GM12891 (cell line): ENCODE measurements at places on chromosomes 16 and 17.

DNA sequence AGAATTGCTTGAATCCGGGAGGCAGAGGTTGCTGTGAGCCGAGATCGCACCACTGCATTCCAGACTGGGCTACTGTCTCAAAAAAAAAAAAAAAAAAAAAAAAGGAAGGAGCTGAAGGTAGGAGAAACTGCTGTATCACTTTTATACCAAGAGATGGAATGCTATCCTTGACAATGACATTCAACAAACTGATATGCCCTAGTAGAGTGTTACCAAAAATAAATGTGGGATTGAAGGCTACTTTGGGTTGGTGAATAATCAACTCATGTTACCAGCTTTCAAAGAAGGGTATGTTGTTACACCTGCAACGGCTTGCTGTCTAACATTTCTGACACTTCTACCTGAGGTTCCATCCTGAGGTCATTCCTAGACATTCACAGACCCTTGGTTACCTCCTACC lies 84.9 kb downstream of the TEX14 start:
- no peak for DNase-seq

DNA sequence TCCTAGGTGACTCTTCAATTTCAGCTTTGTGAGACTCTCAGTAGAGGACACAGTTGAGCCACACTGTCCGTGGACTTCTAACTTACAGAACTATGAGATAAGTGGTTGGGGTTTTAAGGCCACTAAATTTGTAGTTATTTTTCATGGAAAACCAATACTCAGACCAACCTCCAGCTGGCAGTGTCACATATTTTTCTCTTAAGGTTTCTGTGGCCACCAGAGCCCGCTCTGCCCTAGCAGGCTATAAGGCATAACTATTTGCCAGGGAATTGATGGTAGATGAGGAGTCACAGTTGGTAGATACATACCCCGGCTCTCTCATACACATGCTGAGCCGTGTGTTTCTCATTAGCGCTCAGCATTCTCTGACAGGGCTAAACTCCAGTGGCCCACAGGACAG lies 336.8 kb upstream of the MON1B start:
- DNase-seq = no peak

GRCh38 chr16:21526923-21527807 lies 72.2 kb upstream of the METTL9 start:
- no peak for DNase-seq

DNA sequence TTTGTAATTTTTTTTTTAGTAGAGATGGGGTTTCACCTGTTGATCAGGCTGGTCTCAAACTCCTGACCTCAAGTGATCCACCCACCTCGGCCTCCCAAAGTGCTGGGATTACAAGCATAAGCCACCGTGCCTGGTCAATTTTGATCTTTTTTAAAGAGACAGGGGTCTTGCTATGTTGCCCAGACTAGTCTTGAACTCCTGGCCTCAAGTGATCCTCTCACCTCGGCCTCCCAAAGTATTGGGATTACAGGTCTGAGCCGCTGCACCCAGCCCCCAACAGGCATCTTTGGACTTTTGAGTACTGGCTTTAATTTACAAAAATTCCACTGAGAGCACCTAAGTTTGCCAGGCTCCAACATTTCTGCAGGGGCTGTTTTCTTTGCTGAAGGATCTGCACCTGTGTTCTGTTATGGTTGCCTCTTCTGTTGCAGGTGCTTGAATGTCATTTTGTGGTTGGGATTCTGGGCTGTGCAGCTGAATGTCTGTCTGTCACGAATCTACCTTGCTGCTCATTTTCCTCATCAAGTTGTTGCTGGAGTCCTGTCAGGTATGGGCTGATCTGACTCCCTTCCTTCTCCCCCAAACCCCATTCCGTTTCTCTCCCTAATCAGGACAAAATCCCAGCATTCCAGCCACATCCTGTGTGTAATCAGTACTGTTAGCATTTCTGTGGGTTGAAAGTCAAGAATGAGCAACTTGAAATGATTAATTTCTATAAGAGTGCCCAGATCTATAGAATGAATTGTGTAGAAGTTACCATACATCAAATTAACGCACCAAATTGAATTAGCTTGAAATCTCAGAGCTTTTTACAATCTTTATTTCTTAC lies 8.5 kb downstream of the G6PC1 start:
- DNase-seq = no peak

DNA sequence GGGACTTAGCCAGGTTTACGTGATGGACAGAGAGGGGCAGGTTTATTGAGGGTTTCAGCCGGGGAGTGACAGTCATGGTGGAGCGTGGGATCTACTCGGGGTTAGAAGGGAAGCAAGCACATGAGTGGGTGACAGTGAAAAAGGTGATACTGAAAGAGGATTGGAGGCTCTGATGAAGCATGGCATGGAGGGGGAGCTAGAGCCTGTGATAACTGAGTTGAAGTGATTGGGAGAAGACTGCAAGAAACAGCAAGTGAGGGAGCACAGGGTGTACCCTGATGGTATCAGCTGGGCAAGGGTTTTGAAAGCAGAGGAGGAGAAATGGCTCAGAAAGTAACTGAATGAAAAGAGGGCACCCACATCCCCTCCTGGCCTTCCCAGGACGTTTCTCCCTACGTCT lies 6.7 kb upstream of the KSR1 start:
- DNase-seq = no peak

DNA sequence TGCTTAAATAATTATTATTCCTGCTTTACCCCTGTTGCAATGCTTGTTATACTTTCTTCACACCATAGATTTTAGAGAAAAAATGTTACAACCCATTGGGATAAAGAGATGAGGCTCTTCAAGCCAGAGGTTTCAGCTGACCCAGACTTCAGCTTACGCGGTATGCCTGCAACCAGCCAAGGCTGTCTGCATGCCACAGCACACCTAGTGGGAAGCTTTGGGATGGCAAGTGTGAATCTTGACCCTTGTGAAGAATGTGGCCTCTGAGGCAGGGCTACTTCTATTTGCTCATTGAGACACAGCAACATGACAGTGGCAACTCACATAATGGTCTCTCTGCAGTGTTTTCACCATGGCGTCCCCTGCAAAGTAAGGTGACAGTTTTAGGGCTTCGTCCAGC lies 193.9 kb upstream of the PIRT start:
- DNase-seq = no peak

GRCh38 chr17:77312786-77313599 lies 172.2 kb downstream of the SEC14L1 start:
- no peak for DNase-seq

DNA sequence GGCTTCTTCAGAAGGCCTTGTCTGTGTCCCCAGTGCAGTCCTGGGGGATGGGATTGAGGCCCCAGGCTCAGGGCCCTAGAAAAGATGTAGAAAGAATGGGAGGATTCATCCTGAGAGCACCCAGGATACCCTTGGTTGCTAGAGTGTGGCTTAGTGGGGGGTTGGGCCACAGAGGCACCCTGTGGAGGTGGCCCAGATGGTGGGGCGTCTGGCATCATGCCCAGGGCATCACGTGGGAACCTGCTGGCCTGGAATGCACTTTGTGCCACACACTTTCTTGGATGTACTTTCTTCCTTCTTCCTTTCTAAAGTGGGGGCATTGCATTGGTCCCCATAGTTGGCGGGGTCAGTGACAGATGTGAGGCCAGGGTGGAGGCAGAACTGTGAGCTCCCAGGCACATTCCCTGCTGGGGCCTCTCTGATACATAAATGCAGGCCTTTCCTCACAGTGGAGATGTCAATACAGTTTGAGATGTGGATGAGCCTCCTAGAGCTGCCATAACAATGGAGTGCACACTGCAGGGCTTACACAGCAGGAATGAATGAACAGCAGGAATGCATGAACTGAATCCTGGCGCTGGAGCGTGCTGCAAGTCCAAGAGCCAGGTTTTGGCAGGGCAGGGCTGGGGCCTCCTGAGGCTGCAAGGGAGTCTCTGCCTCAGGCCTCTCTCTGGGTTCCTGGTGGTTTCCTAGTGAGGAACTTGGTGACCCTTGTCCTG lies 43.3 kb downstream of the MGAT5B start:
- DNase-seq = no peak

- DNase-seq = no peak
These were observed 698 bp downstream of the ACBD4 start for GRCh38 chr17:45135978-45136791.

DNA sequence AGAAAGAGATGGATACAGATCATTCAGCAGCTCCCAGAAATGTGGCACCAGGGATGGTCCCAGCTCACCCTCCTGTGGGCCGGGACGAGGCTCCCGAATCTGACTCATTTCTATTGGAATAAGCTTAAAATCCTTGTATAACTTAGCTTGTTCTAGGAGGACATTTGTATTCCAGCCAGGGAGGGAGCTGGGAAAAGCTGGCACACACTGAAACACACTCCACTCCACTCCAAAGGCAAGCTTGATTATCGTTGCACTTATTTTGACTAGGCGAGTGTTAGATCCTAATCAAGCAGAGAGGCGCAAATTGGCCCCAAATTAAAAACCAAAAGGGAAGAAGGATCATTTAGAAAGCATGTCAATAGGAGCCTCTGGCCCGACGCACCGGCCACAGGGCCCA lies 339.5 kb downstream of the HS3ST4 start:
- DNase-seq = no peak

DNA sequence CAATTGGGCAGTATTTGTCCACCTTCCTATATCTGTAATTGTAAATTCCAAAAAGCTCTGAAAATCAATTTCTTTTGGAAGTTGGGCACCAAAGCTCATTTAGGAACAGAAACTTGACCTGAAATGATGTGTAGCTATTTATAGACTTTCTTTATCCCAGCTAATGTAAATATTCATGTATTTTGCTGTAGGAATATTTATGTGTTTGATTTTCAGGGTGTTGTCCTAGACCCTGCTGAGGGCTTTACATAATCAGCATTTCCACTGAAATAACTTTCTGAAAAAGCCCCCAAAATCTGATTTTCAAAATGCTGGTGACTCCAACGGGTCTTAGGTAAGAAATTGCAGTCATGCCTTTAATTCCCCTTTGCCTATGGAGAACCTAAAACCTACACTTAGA lies 4.1 kb downstream of the RBFOX1 start:
- DNase-seq = no peak

DNA sequence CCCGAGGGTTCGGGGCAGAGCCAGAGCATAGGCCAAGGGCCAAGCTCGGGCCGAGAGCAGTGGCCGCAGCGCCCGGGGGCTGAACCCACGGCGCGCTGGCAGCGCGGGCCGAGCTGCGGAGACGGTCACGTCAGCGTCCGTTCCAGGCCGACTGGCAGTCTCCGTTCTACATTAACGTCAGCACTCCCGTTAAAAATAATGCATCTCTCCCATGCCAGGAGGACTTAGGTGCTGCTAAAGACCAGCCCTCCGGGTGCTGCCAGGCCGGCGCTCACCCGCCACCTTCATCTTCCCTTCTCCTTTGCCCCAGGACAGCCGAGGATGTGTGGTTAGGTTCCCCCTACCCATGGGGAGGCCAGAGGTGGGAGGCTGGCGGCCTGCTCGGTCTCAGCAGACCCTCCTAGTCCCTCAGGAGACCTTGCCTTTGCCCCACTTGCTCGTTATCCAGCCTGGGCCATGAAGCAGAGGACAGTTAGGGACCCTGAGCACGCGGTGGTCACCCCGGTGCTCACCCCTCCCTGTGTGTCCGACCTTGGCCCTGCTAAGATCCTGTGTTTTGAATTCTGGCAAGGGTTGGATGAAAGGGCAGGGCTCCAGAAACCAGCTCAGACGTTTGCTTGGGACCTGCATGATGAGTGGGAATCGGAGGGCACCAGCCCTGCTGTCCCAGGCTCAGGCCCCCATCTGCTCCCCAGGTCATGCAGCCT lies 572 bp downstream of the MPG start:
- DNase-seq = peak; percentile 49

DNA sequence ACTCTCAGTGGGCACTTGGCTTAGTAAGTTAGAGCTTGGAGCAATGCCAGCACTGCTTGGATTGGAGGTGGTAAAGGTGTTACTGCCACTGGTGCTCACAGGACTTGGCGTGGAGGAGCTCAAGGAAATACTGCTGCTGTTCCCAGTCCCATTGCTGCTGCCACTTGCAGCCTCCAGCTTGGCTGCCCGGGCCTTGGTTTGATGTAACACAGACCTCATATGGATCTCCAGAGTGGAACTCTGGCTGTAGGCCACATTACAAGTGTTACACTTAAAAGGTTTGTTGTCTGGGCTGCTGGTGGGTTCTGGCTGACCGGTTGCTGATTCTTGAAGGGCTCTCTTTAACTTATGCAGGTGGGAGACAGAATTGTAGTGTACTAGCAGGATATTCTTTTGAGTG lies 250.3 kb downstream of the ZFHX3 start:
- DNase-seq = no peak

DNA sequence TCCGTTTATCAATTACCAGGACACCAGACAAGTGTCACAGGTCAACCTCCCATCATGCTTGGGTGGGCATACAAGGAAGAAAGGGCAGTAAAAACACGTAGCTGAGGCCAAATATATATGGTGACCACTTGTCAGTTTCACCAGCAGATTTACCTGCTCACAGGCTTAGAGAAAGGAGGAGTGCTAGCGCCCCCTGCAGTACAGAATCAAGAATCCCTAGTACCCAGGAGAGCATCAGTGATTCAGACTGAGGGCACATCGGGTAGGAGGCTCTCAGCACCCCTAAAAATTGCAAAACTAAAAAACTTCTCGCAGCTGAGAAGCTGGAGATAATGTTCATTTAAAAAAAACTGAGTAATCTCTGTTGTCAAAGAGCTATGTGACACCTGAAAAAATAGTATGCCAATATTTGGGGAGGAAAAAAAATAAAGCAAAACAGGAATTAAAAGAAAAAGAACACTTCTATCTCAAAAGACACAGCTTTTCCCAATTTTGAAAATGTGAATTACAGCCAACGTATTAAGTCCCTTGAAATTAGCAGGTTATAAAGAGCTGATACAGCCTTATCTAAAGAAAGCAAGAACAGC lies 21.2 kb upstream of the MON1B start:
- no peak for DNase-seq

DNA sequence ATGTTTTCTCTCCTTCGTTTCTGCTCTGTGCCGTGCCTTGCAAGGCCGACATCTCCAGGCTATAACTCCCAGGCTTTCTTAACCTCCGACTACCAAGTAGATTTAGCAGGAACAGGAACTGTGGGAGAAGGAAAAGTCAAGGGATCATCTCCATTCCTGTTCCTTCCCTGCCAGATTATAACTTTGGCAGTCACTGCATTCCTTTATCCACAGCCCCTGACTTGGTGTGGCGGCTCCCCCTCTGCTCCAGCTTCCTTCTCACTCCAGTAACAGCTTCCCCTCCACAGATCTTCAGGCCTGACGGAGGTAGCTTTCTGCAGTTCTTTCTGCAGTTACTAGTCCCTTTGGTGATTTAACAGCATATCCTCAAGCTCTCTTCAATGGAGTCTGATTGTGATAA lies 234.6 kb upstream of the MON1B start:
- DNase-seq = no peak

GRCh38 chr16:75054556-75054947 lies 55.7 kb downstream of the ZNRF1 start:
- DNase-seq = no peak

- DNase-seq = no peak
These were observed 2.7 kb downstream of the RUSF1 start for GRCh38 chr16:31505483-31505882.
